ENCODE measurements at places on chromosomes 1 and 21.

GRCh38 chr1:68346188-68346808 is 103.5 kb downstream of the RPE65 start:
- DNase-seq, result no peak

DNA sequence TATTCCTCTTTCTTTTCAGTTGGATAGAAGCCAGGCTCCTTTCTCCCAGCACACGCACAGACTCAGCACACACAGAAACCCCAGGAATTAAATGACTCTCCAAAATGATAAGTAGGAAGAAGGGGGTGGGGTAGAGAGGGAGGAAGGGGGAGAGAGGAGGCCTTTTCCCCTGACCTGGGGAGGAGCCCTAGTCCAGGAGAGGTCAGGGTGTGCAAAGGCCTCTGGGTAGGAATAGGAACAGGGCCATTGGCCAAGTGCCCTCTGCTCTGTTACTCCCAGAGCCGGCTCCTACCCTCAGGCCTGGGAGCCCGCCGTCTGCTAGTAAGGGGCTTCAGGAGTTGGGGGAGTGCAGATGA is 35.6 kb upstream of the PUM1 start:
- no peak for DNase-seq

DNA sequence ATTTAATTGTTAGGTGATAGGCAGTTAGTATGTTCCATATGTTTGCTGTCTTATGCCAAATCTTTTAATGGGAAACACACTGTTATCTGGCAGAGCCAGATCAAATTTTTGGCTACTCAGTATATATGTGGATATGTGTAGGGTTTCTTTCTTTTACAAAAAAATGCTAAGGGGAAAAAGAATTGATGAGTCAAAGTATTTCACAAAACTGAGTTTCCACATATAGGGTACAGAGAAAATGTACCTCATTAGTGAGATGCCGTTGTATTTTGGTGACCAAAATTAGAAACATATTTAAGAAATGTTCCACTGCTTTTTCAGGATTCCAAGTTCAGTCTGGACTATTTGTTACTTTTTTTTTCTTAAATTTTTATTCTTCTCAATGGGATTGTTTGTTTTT is 201.2 kb upstream of the PTGFR start:
- DNase-seq, result no peak

GRCh38 chr1:10152709-10153284 is 57.6 kb upstream of the KIF1B start:
- no peak for DNase-seq

DNA sequence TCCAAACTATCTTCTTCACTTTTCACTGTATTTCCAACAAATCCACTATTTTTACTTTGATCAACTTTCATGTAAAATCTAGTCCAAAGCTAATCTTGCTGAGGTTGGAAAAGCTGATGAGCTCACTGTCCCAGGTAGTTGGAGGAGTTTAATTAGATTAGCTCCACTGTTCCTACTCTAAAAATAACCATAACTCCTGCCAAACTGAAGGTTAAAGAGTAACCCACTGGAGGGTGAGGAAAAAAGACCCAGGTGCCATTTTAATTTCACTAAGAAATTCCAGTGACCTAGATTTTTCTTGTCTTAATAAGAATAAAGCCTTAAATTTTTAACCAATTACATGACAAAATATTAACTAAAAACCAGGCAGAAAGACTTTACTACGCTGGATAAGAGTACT is 15.3 kb downstream of the DCAF8 start:
- no peak for DNase-seq

- DNase-seq, result no peak
Observed at GRCh38 chr1:25716320-25716719, 83.7 kb upstream of the SELENON start.

- no peak for DNase-seq
Observed at GRCh38 chr21:27082431-27083010, 115.6 kb upstream of the ADAMTS5 start.

GRCh38 chr1:31977385-31978131 is 36.1 kb upstream of the KHDRBS1 start:
- peak; percentile 75 for DNase-seq

GRCh38 chr1:236393681-236394481 is at the start of gene EDARADD:
EDARADD (plus strand) TSS chr1:236394286; CDS start chr1:236394445, 159 bp downstream.
- no peak for DNase-seq

- no peak for DNase-seq
Observed at GRCh38 chr1:233366575-233366974, 39.1 kb downstream of the MAP3K21 start.

- no peak for DNase-seq
Observed at GRCh38 chr1:113545626-113546025, 155.3 kb downstream of the MAGI3 start.

DNA sequence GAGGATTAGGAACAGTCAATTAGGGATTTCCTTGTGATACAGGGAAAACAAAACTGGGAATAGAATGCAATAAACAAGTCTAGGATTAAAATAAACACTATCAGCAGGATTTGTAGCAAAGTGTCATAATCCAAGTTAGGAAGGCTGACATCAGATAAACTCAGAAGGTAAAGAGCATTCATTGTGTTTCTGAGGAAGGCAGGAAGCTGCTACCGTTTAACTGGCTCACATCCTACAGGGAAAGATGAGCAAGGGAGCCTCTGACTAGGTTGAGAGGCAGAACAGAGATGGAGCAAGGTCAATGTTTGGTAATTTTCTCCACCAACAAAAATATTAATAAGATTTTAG is 124.7 kb downstream of the POU2F1 start:
- no peak for DNase-seq

DNA sequence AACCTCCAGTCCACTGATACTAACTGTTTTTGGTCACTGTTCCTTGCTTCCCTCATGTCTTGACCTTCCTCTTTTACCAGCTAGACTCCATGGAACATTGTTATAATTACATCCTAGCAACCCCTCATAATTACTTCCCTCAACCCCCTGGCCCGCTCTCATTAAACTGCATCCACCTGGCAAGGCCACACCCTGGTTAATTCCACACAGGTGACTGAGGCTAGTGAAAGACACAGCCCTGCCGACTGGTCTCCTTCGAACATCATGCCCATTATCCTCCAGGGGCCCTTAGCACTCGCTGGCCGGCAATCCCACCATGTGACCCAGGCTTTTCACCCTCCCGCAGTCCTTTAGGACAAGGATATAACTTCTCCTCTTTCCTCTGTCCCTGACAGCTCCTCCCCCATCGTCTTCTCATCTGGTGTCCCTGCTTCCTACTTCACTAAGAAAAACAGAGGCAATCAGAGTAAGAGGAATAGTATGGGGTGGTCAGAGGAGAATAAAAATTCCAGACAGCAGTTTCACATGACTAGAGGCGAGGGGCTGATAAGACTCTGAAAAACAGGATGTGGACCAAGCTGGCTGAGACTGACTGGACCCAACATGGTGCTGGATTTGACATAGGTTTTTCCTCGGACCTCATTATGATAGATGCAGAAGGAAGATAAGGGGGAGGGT is 8.8 kb upstream of the TENT5B start:
- no peak for DNase-seq

GRCh38 chr1:44086692-44087474 is 31.7 kb upstream of the KLF17 start:
- DNase-seq, result no peak

GRCh38 chr1:115874904-115875303 is 34.0 kb upstream of the NHLH2 start:
- no peak for DNase-seq

- no peak for DNase-seq
Observed at GRCh38 chr21:17455451-17455850, 57.4 kb upstream of the CXADR start.

- DNase-seq, result no peak
Observed at GRCh38 chr1:63454269-63454668, 68.8 kb downstream of the ITGB3BP start.

DNA sequence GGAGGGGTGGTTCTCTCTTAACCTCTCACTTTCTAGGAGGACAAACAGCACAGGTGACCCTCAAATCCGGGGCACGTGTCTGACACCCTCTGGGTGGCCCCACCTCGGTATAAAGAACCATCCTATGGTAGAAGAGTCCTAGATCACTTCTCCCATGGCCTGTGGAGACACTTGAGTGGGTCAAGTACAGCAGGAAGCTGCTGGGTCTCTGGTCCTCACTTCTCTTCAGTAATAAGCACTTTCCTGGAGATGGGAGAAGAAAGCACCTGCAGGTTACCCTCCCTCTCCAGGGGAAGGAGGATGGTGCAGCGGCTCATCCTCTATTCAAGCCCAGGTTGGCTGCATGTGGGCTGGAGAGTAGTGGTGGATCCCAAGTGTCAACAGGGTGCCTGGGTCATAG is 17.0 kb downstream of the S100A7 start:
- no peak for DNase-seq

DNA sequence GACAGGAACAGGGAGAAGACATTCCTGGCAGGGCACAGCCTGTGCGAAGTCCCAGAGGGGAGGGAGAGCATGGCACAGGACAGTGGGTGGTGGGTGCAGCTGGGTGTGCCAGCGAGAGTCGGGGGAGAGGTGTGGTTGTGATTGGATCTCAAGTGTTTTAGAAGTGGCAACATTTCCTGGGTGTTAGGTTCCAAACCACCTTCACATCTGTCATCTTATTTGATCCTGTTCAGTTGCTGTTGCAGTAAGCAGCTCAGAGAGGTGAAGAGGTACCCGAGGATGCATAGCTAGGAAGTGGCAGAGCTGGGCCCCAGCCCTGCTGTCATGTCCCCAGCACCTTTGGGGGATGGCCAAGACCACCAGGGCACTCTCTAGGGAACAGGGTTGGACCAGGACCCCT is 22.0 kb upstream of the DISP3 start:
- DNase-seq, result no peak

- DNase-seq, result no peak
Observed at GRCh38 chr21:42200906-42201614, 17.9 kb upstream of the ABCG1 start.

- no peak for DNase-seq
Observed at GRCh38 chr1:150362721-150363425, 1.1 kb upstream of the RPRD2 start.

DNA sequence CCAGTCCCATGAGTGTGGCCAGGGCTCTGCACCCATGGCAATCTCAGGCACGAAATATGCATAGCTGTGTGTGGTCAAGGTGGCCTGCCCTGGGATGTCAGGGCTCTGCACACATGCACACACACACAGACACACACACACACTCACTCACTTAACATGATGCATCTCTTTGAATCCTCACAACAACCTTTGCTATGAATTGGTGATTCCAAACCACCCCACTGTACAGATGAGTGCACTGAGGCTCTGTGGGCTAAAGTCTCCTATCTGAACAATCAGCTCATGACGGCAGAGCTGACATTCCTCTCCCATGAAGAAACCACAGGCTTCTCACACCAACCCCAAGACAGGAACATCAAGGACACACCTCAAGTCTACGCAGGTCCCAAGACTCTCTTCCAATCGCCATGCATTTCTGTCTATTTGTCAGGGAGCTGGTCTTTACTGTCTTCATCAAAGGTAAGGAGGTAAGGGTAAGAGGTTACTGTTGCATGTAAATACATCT is 131.6 kb downstream of the ETS2 start:
- no peak for DNase-seq

DNA sequence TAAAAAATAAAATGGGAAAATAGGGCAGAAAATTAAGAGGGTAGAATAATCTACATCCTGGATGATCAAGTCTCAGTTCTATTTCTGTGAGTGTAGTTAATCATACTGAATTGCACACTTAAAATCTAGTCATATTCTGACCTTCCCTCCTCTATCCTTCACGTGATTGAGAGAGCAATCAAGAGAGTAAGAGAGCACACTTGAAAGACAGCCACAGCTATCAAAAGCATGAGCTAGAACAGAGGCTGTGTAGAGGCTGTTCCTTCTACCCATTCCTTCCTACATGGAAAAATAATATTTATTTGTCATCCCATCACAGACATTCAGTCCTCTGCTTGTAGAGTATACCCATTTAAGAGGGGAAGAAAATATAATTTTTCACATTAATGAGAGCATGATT is 52.4 kb downstream of the PHC2 start:
- DNase-seq, result no peak

DNA sequence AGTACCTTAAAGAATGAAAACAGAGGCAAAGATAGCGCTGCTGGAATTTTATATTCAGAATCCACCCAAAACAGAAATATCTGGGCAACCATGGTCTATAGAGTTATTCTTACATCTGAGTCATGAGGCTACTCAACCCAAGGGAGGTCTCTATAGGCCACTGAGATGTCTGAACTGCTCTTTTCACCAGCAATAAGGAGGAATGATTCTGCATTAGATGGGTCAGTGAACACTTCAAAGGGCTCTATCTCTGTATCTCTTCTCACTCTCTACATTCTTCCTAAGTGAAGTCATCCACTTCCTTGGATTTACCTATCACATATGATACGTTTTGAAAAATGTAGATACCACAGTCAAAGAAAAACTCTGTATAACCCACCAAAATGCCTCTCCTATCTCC is 90.2 kb upstream of the NGF start:
- DNase-seq, result no peak

DNA sequence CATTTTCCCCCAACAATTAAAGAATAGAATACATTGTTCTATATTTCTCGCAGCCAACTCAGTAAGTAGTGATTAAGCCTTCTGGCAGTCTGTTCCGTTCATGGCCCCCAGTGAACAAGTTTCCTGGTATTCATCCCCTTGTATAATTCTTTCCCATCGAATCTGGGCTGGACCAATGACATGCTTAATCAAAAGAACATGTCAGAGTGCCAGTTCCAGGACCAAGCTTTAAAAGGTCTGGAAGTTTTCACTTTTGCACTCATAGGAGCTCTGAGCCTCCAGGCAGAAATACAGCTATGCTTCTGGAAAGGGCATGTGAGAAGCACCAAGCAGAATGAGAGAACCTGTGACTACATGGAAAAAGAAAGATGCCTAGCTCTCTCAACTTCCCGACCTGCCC is 22.5 kb upstream of the DPYD start:
- no peak for DNase-seq

DNA sequence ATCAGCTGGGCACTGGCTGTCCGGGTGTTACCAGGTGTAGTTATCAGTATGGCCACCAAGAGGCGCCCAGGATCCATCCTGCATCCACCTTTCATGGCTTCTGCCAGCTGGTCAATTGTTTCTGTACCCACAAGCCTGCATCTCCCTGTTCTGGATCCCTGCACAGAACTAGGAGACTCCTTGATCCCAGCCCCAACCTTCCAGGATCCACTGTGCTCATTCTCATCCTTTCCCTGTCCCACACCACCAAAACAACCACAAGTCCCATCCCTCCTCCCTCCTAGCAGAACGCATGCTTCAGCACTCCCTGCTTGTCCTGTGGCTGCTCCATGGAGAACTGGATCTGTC is 27.2 kb upstream of the FOXE3 start:
- peak; percentile 28 for DNase-seq
